ENCODE measurements at places on chromosomes 4 and X. TPM values are rescaled to one million over a fixed set of nuclear protein-coding genes. Genes with fewer than 3 reads are reported as not detected.
A peak's percentile ranks its signal among the peaks of the same experiment; 100 is the strongest.

The ARHGEF6 gene
- total RNA-seq, result 7.6 TPM

The DGKK gene
- total RNA-seq, result 0.11 TPM

The GAGE2A gene
- total RNA-seq, result 61.7 TPM

DNA sequence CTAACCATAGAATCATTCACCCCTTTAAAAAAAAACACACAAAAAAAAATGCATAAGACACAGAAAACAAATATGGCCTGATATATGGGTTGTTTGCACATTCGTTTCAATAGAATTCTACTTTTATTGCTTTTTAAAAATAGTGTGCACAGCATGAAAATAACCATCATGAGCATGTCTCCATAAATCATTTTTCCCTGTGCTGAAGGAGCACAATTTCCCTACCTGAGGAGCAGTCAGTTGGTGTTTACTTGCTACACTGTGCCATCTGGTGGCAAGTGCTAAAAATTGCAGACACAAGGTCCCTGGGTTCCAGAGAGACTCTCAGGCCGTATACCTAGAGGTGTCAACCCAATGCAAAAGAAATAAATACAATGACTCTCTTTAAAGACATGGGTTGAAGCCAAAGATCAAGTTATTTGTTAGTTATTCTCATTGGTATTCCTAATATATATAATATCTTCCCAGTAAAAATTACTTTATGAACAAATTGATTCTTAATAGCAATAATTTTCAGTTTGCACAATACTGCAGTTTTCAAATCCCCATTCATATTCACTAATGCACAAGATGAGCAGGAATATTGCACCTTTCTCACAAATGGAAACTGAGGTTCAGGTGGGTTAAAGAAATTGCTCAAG is 551.4 kb downstream of the IQCM start:
- DNase-seq, result peak; percentile 2

The TMEM156 gene
- 33.7 TPM for total RNA-seq

- no peak for DNase-seq
These were observed 180.1 kb downstream of the RAPGEF2 start for GRCh38 chr4:159282944-159283343.

GRCh38 chr4:126800575-126801141 is 832.1 kb upstream of the INTU start:
- no peak for DNase-seq

DNA sequence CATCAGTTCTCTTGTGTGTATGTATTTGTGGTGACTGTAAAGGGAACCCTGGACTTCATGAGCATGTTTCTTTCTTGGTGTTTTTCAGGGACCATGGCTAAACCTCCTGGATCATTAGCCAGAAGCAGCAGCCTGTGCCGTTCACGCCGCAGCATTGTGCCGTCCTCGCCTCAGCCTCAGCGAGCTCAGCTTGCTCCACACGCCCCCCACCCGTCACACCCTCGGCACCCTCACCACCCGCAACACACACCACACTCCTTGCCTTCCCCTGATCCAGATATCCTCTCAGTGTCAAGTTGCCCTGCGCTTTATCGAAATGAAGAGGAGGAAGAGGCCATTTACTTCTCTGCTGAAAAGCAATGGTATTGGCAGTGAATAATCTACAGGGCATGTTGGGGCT is 157.0 kb downstream of the STIM2 start:
- no peak for DNase-seq

GRCh38 chrX:101252634-101253033 is 33.0 kb downstream of the DRP2 start:
- DNase-seq, result no peak

GRCh38 chr4:175996206-175996605 is 69.4 kb upstream of the WDR17 start:
- no peak for DNase-seq

GRCh38 chrX:19225909-19226308 is 103.6 kb upstream of the ADGRG2 start:
- DNase-seq, result peak; percentile 10

GRCh38 chr4:38055566-38055965 is 95.4 kb downstream of the PTTG2 start:
- DNase-seq, result no peak

GRCh38 chr4:48909697-48910096 is 3.1 kb upstream of the OCIAD2 start:
- DNase-seq, result peak; percentile 96

- DNase-seq, result peak; percentile 1
These were observed 314.9 kb upstream of the FGF13 start for GRCh38 chrX:139026406-139026805.

GRCh38 chr4:137266511-137266910 is 265.8 kb downstream of the PCDH18 start:
- peak; percentile 1 for DNase-seq

GRCh38 chr4:173057442-173057841 is 111.2 kb upstream of the GALNT7 start:
- DNase-seq, result no peak

GRCh38 chr4:100268789-100269188 is 78.5 kb upstream of the DDIT4L start:
- DNase-seq, result no peak

The PLP1 gene
- total RNA-seq, result not detected

The BTK gene
- total RNA-seq, result 0.06 TPM

GRCh38 chr4:140103676-140104075 is 50.3 kb downstream of the MAML3 start:
- DNase-seq, result peak; percentile 46
